ENCODE measurements at places on chromosomes 12 and 14.

DNA sequence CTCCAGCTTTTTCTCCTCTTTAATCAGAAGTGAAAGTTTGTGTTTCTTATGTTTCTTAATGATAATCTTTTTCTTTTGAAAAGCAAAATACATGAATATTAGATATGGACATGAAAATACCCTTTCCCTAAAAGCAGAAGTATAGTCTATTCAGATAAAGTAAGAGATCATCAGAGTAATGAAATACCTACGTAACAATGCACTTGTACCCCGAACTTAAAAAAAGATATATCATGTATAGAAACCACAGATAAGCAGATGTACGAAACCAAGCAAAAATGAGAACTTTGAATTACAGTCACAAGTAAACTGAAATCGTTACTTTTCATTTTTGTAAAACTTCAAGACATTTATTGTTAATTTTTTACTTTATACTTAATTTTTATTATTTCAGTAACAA is 1.5 kb upstream of the GPR65 start:
- DNase-seq: no peak

DNA sequence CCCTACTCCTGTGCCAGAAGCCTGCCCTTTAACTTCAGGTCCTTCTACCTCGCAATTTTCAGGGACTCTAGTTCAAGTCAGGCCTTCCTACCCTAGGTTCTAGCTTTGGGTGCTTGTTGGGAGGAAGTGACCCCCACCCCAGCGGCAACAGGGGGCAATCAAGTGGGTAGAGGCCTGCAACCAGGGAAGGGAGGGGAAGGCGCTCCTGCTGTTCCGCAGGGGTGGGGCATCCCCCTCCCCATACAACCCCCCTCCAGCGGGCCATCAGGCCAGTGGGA is 204 bp upstream of the PRPH start:
- no peak for DNase-seq

DNA sequence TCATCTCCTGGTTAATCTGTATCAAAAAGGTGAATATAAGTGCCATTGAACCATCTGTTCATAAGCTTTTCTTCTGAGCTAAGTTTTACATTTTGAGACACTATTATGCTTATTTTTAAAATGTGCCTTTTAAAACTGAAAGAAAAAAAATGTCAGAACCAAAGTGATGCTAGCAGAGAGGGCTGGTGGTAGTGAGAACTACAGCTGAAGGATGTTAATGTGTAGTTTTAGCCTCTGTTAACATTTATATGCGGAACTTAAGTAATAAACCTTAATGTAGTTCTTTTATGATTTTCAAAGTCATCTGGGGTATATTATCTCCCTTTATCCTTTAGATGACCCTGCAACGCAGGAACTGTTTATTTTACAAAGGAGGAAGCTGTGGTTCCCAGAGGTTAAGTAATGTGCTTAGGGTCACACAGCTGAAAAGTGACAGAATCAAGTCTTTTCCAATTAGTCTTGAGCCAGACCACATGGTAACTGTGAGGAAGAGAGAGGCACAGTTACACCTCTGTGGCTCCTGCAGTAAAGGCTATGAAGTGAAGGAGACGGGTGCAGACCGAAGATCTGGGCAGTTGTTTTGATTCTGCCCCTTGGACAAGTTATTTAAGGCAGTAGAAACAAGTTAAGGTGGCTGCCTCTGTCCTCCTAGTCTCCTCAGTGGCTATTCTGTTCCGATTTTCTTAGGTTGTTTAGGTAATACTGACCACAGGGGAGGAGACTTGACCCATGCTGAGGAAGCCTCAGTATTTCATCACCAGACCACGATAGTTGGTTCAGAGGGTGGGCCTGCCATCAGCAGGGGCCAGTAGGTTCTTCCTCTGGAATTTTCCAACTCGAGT is 23.9 kb downstream of the GNG2 start:
- no peak for DNase-seq

GRCh38 chr14:73776194-73776537 is 62.0 kb upstream of the PNMA1 start:
- DNase-seq: no peak

GRCh38 chr12:85157035-85157603 is 121.0 kb downstream of the LRRIQ1 start:
- no peak for DNase-seq

- DNase-seq: no peak
Measured at GRCh38 chr12:47817272-47818006, 2.3 kb downstream of the HDAC7 start.

DNA sequence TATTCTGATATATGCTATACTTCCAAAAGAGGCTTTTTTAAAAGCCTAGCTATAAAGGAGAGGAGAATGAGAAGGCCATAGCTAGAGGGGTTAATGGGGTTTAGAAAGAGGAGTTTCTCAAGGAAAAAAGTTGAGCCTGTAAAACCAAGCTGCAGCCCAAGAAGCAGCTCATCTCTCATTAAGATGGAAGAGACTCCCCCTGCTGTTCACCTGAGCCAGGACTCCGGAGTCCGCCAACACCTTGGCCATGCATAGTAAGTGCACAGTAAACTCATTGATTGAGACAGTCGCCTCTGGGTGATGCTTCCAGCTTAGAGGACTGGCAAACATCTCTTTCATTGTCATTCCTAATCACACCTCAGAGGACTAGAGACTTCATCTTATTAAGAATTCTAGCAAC is 46.2 kb downstream of the ANO2 start:
- no peak for DNase-seq

DNA sequence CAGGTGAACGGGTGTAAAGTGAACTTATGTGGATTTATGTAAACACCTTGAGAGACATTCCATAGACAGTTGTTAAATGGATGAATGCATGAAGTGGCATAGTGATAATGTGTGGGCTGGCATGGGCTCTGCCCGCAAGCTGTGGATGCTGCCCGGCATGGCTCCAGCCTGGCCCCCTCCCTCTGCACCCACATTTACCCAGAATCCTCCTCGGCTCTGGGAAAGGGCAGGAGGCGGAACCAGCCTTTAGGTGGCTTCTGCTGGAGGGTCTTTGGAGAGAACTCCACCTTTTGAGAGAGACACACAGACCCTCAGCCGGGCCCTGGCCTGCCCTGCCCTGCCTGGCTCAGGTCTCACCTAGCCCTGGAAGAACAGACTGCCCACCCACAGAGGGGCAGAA is 18.7 kb downstream of the RASAL1 start:
- no peak for DNase-seq

GRCh38 chr14:95313707-95314106 is 6.0 kb downstream of the CLMN start:
- DNase-seq: no peak

- no peak for DNase-seq
Measured at GRCh38 chr12:87952850-87953249, 76.4 kb downstream of the C12orf50 start.

DNA sequence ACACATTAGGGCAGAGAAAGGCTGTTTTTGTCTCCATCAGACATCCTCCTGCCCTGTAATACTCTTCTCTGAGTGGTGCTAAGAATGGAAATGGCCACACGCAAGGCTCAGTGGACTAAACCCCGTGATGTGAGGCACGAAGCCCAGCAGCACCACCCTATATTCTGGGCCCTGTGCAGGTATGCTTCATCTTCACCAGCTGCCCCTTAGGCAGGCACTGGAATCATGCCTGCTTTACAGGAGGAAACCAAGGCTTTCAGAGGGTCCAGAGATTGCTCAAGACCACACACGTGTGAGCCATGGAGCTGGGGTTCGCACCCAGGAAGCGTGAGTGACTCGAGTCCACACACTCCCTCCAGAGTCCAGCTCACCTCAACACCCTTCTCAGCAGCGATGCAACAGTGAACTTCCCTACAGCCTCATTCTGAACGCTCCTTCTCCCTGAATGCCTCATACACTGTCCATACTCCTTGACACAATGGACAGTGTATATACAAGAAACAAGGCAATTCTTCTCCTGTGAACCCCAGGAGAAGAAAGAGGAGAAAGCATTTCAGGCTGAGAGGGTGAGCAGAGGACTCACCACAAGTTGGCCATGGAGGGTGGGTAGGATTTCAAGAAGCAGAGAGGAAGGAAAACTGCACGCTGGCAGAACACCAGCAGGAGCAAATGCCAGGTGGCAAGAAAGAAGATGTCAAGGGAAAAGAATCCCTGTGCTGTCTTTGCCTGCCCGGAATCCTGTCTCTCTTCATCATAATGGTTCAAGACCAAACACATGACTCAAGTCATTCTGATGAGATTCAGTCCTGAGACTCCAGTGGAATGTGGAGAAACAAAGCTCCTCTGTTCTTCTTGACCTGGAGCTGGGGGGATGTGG is 39.1 kb downstream of the NT5DC3 start:
- no peak for DNase-seq

DNA sequence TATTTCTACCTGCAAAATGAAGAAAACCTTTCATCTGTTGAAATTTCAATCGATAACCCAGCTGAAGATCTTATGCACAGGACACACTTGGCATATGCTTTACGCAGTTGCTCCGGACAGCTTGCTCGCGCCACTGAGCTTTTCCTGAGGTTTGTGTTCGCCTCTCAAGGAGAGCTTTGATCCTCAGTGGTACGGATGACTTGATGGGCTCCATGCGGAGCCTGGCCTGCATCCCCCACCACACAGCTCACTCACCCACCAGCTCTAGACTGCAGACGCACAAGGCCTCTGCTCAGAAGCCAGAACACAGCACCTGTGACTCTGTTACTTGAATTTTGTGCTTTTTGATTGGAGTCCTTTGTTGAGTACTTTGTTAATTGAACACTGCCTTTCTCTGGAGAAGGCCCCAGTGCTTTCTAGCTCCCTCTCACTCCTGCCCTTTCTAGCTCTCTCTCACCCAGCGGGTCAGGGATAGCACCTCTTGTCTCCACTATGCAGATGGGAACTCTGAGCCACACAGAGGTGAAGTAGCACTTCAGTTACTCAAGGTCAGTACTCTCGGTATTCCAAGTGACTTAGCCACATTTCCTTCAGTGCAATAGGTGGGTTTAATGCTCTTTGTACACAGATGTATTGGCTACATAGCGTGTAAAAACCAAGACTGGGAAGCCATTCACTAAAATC is 52.1 kb downstream of the TBC1D30 start:
- no peak for DNase-seq

DNA sequence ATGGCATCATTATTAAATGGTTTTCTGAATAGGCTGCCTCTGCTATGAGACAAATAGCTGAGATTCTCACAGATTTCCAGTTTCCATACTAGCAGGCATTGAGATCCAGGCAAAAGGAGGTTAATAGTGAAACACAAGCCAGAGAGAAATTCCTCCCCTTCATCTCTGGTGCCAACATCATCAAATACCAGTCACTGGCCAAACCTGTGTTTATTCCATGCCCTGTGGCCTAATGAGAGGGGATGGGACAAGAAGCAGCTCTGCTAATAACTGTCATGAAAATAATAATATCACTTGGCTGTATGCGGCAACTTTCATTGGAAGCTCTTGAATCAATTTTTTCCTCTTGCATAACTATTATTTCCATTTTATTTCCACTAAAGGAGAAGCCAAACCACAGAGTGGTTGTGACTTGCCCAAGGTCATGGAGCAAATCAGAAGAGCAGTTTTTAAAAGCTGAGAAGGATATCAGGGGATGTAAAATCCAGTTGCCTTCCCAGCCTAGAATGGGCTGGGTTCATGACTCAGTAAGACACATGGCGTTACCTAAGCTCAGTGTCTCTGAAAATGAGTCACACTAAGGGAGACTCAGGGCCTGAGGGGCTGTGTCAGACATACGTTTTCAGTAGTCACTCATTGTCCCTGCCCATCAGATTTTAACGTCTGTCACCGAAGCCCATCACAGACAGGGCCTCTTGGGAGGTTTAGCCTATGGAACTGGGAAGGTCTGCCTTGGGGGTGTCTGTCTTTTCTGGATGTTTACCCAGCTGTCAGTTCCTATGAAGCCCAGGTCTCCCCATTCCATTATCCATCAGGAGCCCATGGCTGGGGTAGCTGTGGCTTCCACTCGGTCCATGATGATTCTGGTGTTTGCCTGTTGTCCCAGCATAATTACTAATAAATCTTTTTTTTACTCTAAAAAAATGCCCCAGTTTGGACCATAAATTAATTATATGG is 208.8 kb upstream of the EEA1 start:
- no peak for DNase-seq

GRCh38 chr12:58465418-58465817 is 454.9 kb downstream of the LRIG3 start:
- no peak for DNase-seq

DNA sequence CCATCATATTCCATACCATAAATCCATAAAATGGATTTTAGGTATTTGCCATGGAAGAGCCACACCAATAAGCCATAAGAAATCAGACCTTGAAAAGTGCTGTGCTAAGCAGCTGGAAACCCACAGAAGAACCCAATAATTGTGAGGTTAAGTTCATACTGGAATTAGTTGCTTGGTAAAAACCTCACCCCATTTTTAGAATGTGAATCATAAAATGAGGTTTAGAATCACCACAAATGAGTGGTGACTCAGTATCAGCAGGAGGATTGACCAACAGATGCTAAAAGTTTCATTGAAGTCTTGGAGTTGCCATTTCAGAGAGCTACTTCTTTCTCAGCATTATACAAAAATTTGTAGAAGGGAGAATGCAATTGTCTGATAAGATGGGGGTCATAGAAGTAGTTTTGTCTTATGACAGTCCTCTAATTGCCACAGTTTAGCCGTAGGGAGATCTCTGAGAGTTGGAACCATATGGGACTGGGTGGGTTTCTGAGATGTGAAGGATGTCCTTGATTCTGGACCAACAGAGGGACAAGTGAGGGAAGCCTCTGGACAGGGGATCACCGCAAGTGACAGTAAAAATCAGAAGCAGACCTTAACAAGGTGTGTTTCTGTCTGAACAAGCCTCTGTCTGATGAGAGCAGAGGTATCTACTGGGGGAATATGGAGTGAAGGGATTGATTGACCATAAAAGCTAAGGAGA is 1.4 kb upstream of the STON2 start:
- no peak for DNase-seq

DNA sequence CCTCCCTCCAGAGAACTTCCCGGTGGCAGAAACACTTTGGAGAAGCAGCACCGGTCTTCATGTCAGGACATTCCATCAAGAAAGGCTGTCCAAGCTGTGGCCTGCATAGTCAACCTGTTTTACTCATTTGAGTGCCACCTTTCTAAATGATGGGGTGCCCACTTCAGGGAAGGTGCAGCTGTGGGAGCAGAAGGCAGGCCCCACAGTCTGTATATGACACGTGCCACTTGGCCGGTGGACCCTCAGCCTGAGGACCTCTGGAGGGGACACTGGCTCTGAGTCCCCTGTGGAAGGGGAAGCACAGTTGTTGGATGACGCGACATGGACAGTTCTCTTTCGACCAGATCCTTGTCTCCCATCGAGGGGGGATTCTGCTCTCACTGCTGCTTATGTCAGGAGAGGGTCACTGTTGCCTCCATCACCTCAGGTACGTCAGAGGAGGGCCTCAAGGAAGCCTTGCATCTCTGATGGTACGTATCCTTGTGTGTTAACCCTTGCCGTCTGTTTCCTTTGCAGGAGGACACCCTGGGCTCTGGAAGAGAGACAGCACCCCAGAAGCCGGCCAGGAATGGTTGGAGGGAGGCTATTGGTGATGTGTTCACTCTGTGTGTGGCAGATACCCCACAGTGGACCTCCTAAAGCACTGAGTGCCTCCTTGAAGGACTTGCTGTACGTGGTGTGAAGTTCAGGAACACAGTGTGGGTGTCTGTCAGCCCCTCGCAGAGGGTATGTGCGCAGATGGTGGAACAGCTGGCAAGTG is 132.1 kb upstream of the RTL1 start:
- no peak for DNase-seq
